ENCODE measurements at places on chromosomes 2 and 18.

GRCh38 chr18:37364237-37364636, 201.4 kb downstream of the CELF4 start:
- no peak for DNase-seq

DNA sequence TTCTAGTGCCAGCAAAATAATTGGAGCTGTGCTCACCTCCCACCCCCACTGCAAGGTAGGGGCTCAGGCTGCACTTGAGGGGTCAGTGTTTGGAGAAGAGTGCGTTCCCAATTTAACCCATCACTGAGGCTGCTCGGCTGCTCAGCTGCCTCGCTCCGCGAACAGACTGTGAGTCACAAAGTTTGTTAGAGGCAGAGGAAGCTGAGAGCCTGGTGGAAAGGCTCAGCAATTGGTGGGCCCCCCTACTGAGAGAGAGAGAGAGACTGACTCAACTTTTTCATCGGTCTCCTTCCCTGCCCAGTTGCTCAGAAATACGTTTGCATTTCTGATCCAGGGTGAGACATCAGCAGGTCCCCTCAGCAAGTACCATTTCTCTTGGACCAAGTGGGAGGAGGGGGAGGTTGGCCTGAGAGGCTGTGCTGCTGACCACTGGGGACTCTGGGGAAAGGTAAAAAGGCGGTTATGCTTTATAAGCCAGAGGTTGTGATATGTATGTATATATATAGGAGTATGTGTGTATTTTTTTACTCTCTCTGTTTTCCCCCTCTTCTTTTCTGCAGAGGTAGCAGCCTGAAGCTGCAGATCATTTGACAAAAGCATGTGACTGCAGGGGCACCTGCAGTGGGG, 1.5 kb downstream of the EFR3B start:
- no peak for DNase-seq

DNA sequence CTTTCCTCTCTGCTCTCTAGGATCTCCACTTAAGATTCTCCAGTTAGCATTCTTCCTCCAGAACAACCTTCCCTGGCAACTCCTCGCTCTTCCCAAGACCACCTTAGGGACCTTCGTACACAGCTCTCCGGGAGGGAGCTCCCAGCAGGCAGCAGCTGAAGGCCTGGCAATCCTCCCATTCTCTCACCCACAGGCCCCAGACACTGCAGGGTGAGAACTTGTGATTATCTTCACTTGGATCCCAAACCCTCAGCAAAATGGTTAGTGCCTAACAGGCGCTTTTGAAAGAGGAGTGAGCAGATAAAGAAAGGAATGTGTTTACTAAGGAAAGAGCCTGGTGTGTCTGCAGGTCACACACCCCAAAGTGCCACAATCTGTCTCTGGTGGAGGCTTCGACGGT, 83.8 kb upstream of the SNTG2 start:
- DNase-seq: no peak

DNA sequence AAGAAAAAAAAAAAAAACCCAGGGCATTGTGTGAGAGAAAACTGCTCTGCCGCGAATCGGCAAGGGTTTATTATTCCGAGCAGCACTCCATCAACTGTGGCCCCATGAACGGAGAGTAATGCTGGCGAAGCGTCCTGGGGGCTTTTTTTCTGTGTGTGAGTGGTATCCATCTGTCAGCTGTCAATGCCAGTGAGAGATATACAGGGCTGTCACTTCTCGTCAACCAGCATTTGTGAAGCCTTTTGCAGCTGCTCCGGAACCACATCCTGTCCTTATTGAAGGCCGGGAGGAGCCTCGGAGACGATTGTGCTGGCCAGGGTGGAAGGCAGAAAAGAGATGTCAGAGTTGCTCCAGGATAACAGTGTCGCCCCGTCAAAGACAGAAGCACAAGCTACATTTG, 356.9 kb upstream of the SMIM21 start:
- DNase-seq: no peak

- no peak for DNase-seq
Measured at GRCh38 chr2:148177559-148177958, 156.7 kb downstream of the MBD5 start.
